ENCODE measurements at places on chromosomes 6 and 20.

DNA sequence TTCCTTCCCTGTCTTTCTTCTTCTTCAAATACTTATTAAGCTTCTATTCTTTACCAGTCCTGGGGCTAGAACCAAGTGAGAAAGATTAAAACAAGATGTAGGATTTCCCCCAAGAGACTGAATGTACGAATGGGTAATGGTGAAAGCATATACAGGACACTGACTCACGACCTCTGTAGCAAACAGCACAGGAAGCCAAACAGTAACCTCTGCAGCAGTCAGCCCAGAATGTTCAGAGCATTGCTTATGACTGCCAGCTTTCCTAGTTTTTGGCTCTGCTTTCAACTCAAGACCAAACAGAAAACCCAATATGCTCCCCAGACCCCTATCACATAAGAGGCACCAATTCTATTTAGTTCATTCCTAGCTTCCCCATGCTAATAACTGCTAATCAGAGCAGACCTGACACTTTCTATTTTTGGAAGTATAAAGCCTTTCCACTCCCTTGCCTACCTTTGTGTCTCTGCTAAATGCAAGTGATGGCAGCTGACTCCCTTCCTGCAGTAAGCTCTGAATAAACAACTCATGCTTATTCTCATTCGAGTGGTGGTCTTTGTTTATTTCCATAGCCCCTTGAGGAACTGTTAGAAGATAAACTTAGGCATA lies 690.6 kb downstream of the EPM2A start:
- no peak for DNase-seq

- DNase-seq = no peak
Observed at GRCh38 chr6:140182821-140183220, 808.4 kb upstream of the CITED2 start.

GRCh38 chr6:33961691-33962090 lies 157.9 kb upstream of the MLN start:
- DNase-seq = no peak

GRCh38 chr6:158801655-158802294 lies 17.4 kb downstream of the EZR start:
- no peak for DNase-seq

DNA sequence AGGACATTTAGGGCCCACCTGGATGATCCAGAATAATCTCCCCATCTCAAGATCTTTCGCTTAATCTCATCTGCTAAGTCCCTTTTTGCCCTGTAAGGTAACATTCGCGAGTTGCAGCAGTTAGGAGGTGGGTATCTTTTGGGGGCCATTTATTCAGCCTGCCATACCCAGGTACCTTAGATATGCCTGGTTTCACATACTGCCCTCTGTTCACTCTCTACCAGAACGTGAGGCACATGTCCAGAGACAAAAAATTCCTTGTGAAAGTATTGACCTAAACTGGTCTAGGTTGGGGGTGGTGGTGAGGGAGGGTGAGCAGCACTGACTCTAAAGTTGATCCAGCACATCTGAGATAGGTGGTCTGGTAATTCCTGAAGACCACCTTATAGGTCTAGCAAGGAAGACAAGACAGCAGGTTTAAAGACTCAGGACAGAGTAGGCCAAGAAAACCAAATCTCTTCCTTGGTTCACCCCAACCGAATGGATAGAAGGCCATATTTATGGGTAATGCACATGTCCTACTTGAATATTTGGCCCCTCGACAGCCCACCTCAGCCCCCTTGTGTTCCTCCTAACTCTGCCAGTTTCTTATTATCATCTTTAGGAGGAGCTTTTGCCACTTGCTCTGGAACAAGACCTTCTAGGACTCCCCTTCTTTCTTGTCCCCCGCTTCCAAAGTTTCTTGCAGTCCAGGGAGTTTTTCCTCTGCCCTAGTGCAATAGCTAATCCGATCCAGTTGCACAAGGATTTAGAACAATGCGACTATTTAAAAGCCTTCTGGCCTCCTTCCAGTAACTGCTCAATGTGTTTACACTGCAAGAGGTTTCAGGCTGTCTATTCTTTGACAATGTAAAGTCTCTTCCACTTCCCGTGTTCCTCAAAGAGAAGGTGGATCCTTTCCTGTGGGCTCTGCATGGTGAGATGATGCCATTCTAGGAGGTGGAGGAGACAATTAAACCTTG lies 213.0 kb upstream of the LAMP5 start:
- DNase-seq = no peak

GRCh38 chr20:8587810-8588209 lies 455.7 kb downstream of the PLCB1 start:
- DNase-seq = no peak

GRCh38 chr20:46850896-46851295 lies 43.7 kb upstream of the EYA2 start:
- no peak for DNase-seq

DNA sequence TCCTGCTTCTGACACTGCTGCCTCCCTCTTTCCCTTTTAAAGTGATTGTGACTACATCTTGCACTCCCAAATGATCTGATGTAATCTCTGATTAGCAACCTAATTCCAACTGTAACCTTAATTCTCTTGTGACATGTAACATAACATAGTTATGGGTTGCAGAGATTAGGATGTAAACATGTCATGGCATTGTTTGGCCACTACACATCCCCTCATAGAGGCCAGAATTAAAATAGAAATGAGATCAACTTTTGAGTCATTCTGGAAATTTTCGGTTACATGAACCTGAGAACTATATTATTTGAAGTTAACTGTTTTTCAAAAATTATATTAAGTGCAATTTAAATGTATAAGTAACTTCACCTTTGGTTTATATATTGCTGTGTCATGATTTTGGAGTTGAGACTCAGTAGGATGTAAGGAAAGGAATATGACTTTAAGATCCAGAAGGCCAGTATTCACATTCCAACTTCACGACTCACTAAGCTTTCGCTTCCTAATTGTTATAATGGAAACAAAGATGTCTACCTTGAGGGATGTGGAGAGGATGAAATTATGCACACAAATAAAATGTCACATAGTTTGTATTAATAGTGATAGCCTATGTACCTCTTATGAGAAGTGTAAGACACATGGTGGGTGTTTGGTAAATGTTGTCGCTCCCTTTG lies 611.9 kb upstream of the MAP3K7 start:
- no peak for DNase-seq

GRCh38 chr20:40274912-40275533 lies 414.0 kb downstream of the MAFB start:
- DNase-seq = no peak

GRCh38 chr6:150537893-150538292 lies 61.8 kb upstream of the PLEKHG1 start:
- peak; percentile 13 for DNase-seq

- no peak for DNase-seq
Observed at GRCh38 chr6:36422714-36423100, 19.9 kb downstream of the PXT1 start.

GRCh38 chr6:88164061-88164460 lies 2.1 kb downstream of the CNR1 start:
- no peak for DNase-seq

- no peak for DNase-seq
Observed at GRCh38 chr6:155078331-155078745, 83.2 kb downstream of the TIAM2 start.

Measured in head of caudate nucleus (tissue), 42 donors.